Immature natural killer cell (primary cell): ENCODE measurements at places on chromosomes 12 and 14.

- H3K27ac ChIP-seq = no peak overlapping the region
- no peaks in the 10 kb centered on the region for H3K36me3 ChIP-seq
- no peaks in the 10 kb centered on the region for H3K4me1 ChIP-seq
- H3K27me3 ChIP-seq = no peaks in the 10 kb centered on the region
- DNase-seq = no peak
These were observed 881.3 kb upstream of the SEL1L start for GRCh38 chr14:82414853-82415539.

- H3K36me3 ChIP-seq = no peaks in the 10 kb centered on the region
- no peak for DNase-seq
- peaks cover 35% of the 10 kb centered on the region for H3K4me1 ChIP-seq
- H3K4me3 ChIP-seq = no peak overlapping the region
- H3K27me3 ChIP-seq = peaks cover 1% of the 10 kb centered on the region
- H3K27ac ChIP-seq = peak overlapping the region; percentile 78
These were observed 239.0 kb upstream of the ATP2B1 start for GRCh38 chr12:89947437-89948270.

DNA sequence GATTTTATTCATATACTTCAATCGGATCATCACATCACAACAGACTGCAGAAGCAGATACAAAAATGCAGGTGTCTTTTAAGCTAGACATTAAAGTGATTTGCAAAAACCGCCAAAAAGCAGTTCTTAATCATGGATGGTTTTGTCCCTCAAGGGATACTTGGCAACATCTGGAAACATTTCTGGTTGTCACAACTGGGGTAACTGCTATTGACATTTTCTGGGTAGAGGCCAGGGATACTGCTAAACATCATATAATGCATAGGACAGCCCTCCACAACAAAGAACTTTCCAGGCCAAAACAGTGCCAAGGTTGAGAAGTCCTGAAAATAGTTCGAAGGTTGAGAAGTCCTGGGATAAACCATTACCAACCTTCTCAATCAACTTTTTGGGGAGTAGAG lies 101.8 kb upstream of the BBS10 start:
- no peak overlapping the region for H3K4me3 ChIP-seq
- H3K4me1 ChIP-seq = peaks cover 56% of the 10 kb centered on the region
- peaks cover 15% of the 10 kb centered on the region for H3K36me3 ChIP-seq
- no peak for DNase-seq
- H3K27ac ChIP-seq = no peak overlapping the region
- no peaks in the 10 kb centered on the region for H3K27me3 ChIP-seq

- DNase-seq = no peak
- H3K4me1 ChIP-seq = no peaks in the 10 kb centered on the region
- no peak overlapping the region for H3K4me3 ChIP-seq
- H3K36me3 ChIP-seq = no peaks in the 10 kb centered on the region
These were observed 871 bp upstream of the KRT83 start for GRCh38 chr12:52322069-52322468.

DNA sequence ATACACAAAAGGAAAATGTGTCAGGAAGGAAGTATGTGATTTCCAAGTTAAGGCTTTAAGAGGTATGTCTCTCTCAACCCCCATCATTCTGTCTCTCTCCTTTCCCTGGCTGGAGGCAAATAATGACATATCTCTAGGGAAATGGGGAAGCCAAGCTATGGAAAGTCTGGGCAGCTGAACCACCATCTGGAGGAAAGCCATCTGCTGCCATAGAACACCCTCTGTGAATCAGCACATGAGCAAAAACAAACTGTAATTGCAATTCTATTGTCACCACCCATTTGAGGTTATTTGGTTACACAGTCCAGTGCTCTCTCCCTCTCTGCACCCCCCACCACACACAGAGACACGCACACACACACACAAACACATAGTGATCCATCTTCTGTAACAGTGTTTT lies 766.2 kb downstream of the FLRT2 start:
- H3K4me1 ChIP-seq = no peaks in the 10 kb centered on the region
- peaks cover 4% of the 10 kb centered on the region for H3K36me3 ChIP-seq
- H3K4me3 ChIP-seq = no peak overlapping the region

DNA sequence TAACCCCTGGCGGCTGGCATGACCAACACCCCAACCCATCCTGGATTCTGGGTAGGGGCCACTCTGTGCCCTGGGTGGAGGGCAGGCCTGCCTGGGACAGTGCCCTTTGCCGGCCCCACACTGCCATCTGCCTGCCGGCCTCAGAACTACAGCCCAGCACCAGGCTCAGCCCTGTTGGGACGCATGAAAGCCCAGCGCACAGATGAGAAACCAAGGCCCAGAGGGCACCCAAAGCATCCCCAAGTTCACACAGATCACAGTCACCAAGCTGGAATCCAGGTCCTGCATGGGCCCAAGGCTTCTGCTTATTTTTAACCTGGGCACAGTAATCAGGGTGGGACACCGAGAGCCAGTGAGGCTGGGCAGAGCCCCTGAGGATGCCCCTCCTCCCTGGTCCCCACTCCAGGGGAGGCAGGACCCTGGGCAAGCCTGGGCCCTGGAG lies 26.2 kb downstream of the RFLNA start:
- H3K27ac ChIP-seq = no peak overlapping the region
- no peaks in the 10 kb centered on the region for H3K4me1 ChIP-seq
- H3K36me3 ChIP-seq = peaks cover 11% of the 10 kb centered on the region
- DNase-seq = peak; percentile 29
- no peak overlapping the region for H3K4me3 ChIP-seq

DNA sequence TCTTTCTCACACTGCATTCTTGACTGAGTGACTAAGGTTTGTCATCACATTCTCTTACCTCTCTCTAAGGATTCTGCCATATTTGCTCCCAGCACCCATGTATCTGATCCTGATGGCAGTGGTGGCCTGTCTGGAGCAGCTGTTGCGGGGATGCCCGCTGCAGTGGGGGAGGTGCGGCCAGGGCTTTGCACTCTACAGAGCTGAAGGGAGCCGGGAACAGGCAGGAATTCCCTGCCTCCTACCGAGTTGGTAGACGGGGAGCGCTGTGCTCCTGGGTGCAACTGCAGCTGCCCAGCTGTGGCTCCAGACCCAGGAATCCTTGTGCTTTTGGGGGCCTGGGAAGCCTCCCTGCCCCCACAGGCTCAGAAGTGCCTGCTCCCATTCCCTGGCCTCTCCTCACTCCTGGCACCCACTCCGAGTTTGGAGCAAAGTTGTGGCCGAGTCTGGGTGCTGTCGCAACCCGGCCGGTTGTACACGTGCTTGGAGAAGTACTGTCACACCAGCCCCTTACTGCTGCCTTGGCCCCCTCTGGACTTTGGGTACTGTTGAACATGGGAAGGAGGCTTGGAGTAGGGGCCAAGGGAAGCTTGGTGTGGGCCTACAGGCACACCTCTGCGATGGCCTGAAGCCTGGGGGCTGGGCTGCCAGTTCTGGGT lies 106.9 kb upstream of the OR4E1 start:
- H3K4me3 ChIP-seq = no peak overlapping the region
- H3K27ac ChIP-seq = no peak overlapping the region
- H3K27me3 ChIP-seq = peaks cover 7% of the 10 kb centered on the region
- no peak for DNase-seq

DNA sequence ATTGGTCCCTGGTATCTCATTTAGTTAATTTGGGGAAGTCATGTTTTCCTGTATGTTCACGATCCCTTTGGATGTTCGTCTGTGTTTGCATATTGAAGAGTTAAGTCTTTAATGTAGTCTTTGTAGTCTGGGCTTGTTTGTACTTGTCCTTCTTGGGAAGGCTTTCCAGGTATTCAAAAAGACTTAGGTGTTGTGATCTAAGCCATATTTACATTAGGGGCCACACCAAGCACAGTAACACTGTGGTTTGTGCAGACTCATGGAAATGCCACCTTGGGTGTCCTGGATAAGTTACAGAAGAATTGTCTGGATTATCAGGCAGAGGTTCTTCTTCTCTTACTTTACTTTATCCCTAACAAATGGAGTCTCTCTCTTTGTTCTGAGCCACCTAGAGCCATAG lies 380.3 kb downstream of the CCER1 start:
- no peaks in the 10 kb centered on the region for H3K4me1 ChIP-seq
- H3K27ac ChIP-seq = no peak overlapping the region
- DNase-seq = no peak

- H3K4me1 ChIP-seq = no peaks in the 10 kb centered on the region
- H3K4me3 ChIP-seq = no peak overlapping the region
- DNase-seq = no peak
- H3K36me3 ChIP-seq = no peaks in the 10 kb centered on the region
- H3K27me3 ChIP-seq = no peaks in the 10 kb centered on the region
These were observed 174.6 kb upstream of the DDHD1 start for GRCh38 chr14:53327716-53328115.

DNA sequence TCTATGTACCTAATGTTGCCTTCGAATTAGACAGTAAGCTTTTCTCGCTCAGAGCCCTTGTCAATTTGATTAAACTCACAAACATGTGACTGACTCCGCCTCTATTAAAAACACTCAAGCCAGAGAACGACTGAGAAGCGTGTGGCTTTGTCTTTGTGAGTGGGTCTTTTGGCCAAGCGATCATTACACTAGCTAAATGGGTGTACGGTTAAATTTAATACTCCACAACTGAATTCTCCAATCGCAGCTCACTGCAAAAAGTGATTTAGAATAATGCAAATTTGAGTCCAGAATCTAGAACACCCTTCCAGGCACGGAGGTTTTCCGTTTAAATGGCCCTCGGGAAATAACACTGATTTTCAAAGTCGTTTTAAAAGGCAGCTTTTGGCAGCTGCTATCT lies 253.7 kb downstream of the EFCAB11 start:
- H3K27me3 ChIP-seq = peaks cover 27% of the 10 kb centered on the region
- no peak for DNase-seq
- H3K4me1 ChIP-seq = peaks cover 35% of the 10 kb centered on the region

GRCh38 chr12:5694759-5695409 lies 250.2 kb downstream of the ANO2 start:
- no peaks in the 10 kb centered on the region for H3K4me1 ChIP-seq
- H3K4me3 ChIP-seq = no peak overlapping the region
- peaks cover 13% of the 10 kb centered on the region for H3K27me3 ChIP-seq
- H3K36me3 ChIP-seq = no peaks in the 10 kb centered on the region

DNA sequence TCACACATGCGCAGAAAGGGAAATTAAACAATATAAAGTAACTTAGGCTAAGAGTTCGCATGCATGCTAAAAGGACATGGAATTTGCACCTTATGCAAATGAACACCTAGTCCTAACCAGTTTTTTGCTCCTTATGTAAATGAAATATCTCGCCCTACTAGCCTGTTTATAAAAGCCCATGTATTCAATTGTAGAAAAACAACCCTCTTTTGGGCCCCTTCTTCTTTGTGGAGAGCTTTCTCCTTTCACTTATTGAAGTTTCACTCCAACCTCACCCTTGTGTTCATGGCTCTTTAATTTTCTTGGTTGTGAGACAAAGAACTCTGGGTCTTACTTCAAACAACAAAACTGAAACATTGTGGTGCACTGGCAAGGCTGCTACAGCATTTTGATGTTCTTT lies 333.4 kb upstream of the ATXN7L3B start:
- H3K27ac ChIP-seq = no peak overlapping the region
- no peaks in the 10 kb centered on the region for H3K36me3 ChIP-seq
- no peak for DNase-seq
- H3K27me3 ChIP-seq = no peaks in the 10 kb centered on the region
- H3K4me3 ChIP-seq = no peak overlapping the region

DNA sequence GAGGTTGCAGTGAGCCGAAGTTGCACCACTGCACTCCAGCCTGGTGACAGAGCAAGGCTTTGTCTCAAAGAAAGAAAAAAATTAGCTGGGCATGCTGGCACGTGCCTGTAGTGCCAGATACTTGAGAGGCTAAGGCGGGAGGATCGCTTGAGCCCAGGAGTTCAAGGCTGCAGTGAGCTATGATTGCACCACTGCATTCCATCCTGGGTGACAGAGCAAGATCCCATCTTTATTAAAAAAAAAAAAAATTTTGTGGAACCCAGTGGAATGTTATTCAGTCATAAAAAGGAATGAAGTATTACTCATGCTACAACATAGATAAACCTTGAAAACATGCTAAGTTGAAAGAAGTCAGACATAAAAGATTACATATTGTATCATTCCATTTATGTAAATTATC lies 8.3 kb upstream of the ERBB3 start:
- H3K4me1 ChIP-seq = no peaks in the 10 kb centered on the region
- H3K4me3 ChIP-seq = no peak overlapping the region
- H3K36me3 ChIP-seq = no peaks in the 10 kb centered on the region
- H3K27ac ChIP-seq = no peak overlapping the region
- H3K27me3 ChIP-seq = no peaks in the 10 kb centered on the region
- DNase-seq = no peak

GRCh38 chr12:130303781-130304180 lies 33.9 kb upstream of the PIWIL1 start:
- H3K27ac ChIP-seq = no peak overlapping the region
- no peak for DNase-seq
- H3K4me1 ChIP-seq = no peaks in the 10 kb centered on the region
- H3K4me3 ChIP-seq = no peak overlapping the region
- H3K27me3 ChIP-seq = peaks cover 2% of the 10 kb centered on the region
- no peaks in the 10 kb centered on the region for H3K36me3 ChIP-seq

GRCh38 chr12:34294137-34294536 lies 271.8 kb downstream of the ALG10 start:
- DNase-seq = no peak
- no peak overlapping the region for H3K4me3 ChIP-seq
- no peak overlapping the region for H3K27ac ChIP-seq
- H3K36me3 ChIP-seq = no peaks in the 10 kb centered on the region

GRCh38 chr14:100393906-100394732 lies 71.0 kb downstream of the SLC25A47 start:
- H3K27ac ChIP-seq = peak overlapping the region; percentile 81
- H3K4me1 ChIP-seq = peaks cover 67% of the 10 kb centered on the region
- H3K36me3 ChIP-seq = peaks cover 22% of the 10 kb centered on the region

DNA sequence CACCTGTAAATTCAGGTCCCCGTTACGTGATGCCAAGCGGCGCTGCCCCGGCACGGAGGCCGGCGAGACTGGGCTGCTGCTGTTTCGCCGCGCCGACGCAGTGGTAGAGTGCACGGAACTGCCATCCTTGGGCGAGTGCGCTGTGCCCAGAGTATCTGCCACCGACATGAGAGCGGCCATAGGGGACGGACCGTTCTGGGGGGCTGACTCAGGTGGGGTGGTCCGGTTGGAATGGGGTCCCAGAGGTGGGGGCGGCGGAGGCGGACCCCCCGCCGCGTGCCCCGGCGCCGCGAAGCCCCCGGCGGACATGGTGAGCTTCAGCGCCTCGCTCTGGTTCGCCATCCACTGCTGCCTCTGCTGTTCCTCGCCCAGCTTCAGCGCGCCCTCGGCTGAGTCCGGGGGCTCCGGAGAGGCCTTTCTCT lies 2.8 kb downstream of the IRF2BPL start:
- H3K27me3 ChIP-seq = peaks cover 28% of the 10 kb centered on the region
- peak overlapping the region; percentile 21 for H3K4me3 ChIP-seq

GRCh38 chr14:91008759-91009409 lies 51.6 kb downstream of the RPS6KA5 start:
- H3K4me1 ChIP-seq = peaks cover 22% of the 10 kb centered on the region
- H3K27me3 ChIP-seq = no peaks in the 10 kb centered on the region
- no peaks in the 10 kb centered on the region for H3K36me3 ChIP-seq
- no peak for DNase-seq
- no peak overlapping the region for H3K4me3 ChIP-seq

DNA sequence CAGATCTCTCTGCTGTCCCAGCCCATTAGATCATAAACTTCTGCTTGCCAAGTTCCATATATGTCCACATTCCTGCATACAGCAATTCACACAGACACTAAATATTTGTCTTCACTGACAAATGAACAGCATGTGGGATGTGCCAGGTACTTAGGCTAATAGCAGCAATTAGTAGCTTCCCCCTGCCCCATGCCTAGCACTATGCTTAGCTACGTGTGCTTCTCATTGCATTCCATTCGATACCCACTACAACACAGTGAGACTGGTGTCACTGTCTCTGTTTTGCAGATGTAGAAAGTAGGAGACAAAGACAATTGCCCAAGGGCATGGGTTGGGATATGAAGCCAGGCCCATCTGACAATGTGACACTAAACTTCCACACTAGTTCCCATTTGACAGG lies 308.4 kb downstream of the BCL11B start:
- H3K36me3 ChIP-seq = no peaks in the 10 kb centered on the region
- H3K4me3 ChIP-seq = no peak overlapping the region
- H3K4me1 ChIP-seq = peaks cover 14% of the 10 kb centered on the region
- no peak overlapping the region for H3K27ac ChIP-seq
- H3K27me3 ChIP-seq = peaks cover 11% of the 10 kb centered on the region
